ENCODE measurements at places on chromosomes 7 and 10.
A peak's percentile ranks its signal among the peaks of the same experiment; 100 is the strongest.

DNA sequence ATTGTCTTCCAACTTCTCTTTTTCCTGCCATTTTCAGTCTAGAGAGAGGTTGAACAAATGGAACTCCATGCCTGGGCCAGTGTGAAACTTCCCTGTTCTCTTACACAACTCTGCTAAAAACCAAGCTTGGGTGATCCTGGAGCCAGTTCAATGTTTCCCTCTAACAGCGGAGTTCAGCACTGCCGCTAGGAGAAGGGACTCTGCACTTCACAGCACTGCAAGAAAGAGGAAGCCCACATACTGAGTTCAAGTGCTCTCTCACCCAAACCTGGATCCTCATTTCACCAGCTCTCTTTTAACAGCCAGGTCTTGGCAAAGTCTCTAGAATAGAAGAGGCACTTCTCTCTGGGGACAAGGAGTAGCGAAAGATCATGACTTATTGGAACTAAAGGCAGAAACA lies 18.8 kb downstream of the FOXI2 start:
- no peak for DNase-seq

GRCh38 chr7:28140979-28141378 lies 39.6 kb downstream of the JAZF1 start:
- DNase-seq, result no peak

DNA sequence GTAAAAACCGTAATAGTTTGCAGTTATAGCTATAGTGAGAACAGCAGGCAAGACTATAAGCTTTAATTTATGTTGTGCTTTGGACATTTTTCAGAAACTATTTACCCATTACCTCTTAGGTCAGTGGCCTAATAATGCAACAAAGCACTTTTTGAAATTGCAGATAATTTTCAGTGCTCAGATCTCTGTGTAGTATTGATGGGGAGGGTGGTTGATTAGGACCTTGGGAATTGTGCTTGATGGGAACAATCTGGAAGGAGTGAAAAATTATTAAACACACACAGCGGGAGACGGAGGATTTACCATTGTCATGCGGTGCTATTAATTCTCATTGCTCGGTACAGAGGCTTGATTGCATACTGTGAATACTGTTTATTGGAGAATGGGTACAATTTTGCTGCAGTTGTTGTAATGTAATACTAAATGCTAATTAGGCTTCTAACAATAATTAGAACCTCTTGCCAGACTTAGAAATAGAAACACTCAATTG lies 304.8 kb downstream of the LRMDA start:
- DNase-seq, result no peak

DNA sequence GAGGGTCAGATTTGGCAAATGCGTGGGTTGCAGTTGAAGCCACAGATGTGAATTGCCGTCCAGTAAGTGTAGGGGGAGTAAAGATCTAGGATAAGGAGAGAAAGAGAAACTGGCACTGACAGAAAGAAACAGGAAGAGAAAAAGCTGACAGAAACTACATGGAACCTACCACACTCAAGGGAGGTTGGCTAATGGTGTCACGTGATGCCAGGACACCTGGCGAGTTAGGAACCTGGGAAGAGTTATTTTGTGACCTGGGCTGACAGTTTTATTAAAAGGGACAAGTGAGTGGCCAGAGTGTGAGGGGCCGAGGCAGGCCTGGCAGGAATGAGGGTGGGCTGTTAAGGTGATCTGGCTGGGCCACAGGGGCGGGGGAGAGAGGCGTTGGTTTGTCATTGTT lies 188.7 kb downstream of the ADARB2 start:
- no peak for DNase-seq

- no peak for DNase-seq
Measured at GRCh38 chr7:16423761-16424160, 2.4 kb upstream of the CRPPA start.

DNA sequence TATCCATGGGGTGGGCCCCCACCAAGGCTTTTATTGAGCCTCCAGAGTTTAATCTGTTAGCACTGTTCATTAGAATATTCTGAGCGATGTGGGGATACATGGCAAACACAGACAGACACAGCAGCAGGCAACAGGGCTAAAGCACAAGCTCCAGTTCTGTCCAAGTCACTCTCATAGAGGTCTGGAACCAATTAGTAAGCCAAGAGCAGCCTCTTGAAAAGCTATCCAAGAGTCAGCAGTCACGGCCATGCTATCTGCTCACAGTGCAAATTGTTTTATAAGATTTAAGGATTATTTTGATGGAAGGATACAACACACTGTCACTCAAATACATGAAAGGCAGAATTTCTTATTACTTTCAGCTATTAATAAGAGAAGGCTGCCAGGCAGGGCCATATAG lies 86.4 kb upstream of the DGKB start:
- DNase-seq, result no peak

- peak; percentile 19 for DNase-seq
Measured at GRCh38 chr7:2477447-2478398, 1.5 kb upstream of the GRIFIN start.

GRCh38 chr10:44733501-44734488 lies 177.3 kb upstream of the TMEM72 start:
- DNase-seq, result no peak

DNA sequence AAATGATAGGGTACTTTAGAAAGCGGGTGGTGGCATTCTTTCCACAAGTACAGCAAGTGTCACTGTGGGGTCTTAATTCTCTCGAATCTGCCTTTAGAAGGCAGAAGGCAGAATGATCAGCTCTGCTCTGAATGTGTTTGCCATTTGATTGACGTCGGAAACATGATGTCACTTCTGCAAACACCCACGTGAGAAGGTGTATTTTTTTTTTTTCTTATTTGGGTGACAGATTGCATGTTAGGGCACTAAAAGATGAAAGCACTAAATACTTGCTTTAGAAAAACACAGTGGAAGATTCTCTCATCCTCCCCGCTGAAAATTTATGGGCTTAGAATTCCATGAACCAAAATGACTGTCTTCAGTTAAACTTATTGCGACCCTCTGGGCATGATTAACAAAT lies 150.2 kb downstream of the TCF7L2 start:
- no peak for DNase-seq

GRCh38 chr10:79207096-79207357 lies 138.3 kb downstream of the ZMIZ1 start:
- no peak for DNase-seq

DNA sequence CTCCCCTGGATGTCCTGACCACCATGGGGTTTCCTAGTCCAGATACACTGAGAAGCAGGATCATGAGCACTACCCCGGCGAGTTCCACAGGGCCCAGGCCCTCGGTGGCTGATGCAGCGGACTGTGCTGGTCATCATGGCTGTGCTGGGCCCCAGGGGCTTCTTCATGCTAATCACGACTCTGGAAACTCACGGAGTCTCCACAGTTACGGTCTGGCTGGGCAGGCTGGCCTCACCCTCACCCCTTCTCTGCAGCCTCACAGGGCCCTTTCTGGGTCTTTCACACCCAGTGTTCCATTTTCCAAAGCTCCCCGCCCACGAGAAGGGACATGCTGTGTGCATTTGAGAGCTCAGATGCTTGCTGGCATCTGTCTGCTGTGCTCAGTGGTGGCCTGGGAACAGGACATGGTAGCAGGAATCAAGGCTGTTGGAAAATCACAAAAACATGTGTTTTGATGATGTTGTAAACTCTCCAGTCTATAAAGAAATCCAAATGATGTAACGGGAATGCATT lies 119.0 kb downstream of the PTPN20 start:
- no peak for DNase-seq

- DNase-seq, result no peak
Measured at GRCh38 chr10:61943674-61944378, 42.3 kb downstream of the ARID5B start.

DNA sequence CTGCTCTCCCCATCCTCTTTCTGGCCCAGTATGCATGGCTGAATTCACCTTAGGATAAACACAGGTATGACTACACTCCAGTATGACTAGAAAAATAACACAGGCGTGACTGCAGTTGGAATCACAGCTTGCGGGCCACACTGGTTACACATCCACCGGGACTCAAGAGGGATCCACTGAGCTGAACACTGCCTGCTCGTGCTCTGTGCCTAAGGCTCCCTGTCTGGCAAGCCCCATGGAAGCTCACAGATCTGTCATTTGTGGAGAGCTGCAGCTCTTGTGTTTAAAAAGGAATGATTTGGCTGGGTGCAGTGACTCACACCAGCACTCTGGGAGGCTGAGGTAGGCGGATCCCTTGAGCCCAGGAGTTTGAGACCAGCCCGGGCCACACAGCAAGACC lies 26.8 kb downstream of the VOPP1 start:
- no peak for DNase-seq

GRCh38 chr10:78782441-78782840 lies 286.3 kb upstream of the ZMIZ1 start:
- no peak for DNase-seq

GRCh38 chr7:21543528-21544302 lies 876 bp downstream of the DNAH11 start:
- DNase-seq, result no peak

DNA sequence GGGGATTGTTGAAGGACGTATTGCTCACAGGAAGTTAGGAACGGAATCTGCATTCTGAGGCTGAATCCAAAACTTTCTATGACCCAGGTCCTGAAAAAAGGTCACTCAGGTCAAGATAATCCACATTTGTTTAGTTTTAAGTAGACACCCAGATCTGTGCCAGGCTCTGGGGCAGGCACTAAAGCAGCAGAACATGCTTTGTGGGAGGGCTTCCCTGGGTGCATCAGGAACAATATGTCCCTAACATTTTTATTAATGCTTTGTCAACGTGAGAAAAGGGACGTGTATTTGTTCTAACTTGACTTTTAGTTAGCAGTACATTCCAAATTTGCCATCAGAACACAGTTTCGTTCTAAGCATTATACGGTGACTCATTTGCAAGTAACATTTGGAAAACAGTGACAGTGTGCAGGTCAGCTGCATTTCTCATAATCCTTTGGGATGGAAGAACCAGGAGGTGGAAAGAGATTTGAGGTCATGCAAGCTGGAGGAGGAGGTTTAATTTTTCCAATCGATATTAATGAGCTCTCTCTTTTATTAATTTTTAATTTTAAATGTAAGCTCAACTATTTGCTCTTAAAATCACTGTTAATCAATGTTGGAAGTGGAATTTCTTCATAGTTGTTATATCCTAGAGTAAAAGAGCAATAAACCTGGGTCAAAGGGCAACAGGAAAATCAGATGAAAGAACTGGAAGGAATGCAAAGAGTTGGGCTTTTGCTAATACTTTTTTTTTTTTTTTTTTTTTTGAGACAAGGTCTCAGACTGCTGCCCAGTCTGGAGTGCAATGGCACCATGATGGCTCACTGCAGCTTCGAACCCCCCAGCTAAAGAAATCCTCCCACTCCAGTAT lies 35.0 kb downstream of the TAS2R41 start:
- no peak for DNase-seq

DNA sequence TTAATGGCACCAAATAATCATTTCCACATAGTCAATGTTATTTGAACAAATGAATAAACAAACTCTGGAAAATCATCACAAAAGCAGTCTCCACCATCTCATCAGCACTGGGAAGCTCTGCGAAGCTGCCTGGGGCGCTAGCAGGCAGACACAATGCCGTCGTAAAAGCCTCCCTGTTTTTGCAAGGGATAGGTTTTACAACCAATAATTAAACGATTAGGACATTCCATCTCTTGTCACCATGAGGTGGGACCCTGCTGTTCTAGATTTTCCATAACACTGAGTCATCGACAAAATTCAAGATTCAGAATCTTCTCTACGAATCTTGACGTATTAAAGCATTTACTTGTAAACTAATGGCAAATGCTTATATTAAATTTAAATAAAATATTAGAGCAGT lies 172.8 kb upstream of the AKR1E2 start:
- no peak for DNase-seq

- DNase-seq, result no peak
Measured at GRCh38 chr7:21361413-21362125, 66.3 kb upstream of the SP4 start.

GRCh38 chr7:138668946-138669345 lies 32.2 kb downstream of the SVOPL start:
- DNase-seq, result no peak

DNA sequence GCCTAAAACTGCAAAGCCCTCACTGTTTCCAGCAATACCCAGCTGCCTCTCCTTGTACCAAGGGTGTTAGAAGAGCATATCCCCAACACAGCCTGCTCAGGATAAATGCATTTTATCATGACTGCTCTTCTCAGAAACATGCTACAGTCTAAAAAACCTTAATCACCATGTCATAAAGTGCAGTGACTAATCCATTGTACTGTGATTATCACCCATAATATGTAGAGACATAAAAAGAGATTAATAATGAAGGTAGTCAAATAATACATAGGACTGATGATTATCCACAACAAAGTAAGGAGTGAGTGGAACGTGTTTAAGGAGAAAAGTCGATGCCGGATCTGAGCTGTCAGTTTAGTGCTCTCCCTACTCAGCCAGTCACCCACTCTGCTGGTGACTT lies 12.2 kb upstream of the WDR11 start:
- DNase-seq, result no peak

DNA sequence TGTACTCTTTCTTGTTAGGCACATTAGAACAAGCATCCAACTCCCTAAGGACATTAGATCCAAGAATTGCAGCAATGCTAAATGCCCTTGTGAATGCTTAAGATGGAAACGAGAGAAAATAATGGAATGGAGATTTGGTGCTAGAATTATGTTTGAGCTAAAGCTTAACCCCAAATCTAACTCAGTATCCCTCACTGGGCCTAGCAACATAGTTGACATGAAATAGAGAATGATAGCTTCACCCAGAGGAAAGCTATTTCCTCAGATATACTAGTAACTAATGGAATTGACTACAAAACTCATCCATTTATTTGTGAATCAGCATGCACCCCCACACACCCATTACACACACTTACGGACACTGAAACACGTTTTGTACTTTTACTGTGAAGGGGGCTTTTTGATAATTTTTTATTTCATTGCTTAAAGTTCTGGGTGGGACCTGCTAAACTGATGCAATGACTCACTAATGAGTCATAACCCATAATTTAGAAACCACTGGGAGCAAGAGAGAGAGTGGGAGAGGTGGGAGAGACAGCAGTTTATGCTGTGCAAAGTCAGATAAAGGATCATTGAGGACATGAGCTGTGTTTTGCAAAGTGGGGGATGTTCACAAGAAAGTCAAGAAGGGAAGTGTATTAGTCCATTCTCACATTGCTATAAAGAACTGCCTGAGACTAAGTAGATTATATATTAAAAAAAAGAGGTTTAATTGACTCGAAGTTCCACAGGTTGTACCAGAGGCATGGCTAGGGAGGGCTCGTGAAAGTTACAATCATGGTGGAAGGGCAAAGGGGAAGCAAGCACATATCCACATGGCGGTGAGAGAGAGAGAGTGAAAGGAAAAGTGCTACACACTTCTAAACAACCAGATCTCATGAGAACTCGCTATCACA lies 382.7 kb downstream of the SFMBT2 start:
- no peak for DNase-seq

DNA sequence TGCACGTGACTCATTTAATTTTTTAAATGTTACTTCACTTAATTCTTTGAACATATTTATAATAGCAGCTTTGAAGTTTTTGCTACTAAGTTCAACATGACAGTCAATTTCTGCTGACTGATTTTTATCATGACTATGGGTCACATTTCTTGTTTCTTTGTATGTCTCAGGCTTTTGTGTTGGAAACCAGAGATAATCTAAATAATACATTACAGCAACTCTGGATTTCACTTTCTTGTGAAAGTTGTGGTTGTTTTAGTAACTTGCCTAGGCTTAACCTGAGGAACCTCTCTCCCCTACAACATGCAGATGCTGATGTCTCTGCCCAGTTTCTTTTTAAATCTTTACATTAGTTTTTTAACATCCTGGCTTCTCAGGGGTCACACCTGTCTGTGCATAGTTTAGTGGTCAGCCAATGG lies 180.8 kb downstream of the CCDC71L start:
- no peak for DNase-seq

- no peak for DNase-seq
Measured at GRCh38 chr7:40916813-40917212, 782.0 kb downstream of the SUGCT start.

GRCh38 chr7:106178593-106179134 lies 66.6 kb upstream of the SYPL1 start:
- DNase-seq, result no peak
